ENCODE measurements at places on chromosomes 13 and 19. TPM values are rescaled to one million over a fixed set of nuclear protein-coding genes. Genes with fewer than 3 reads are reported as not detected.

- DNase-seq = no peak
These were observed 6.4 kb upstream of the ERICH6B start for GRCh38 chr13:45621950-45622349.

GRCh38 chr13:104595511-104595910, 1529.3 kb upstream of the SLC10A2 start:
- no peak for DNase-seq

- no peak for DNase-seq
These were observed 12.8 kb upstream of the MADCAM1 start for GRCh38 chr19:483332-484072.

GRCh38 chr19:44993926-44994537, 7.2 kb upstream of the RELB start:
- no peak for DNase-seq

DNA sequence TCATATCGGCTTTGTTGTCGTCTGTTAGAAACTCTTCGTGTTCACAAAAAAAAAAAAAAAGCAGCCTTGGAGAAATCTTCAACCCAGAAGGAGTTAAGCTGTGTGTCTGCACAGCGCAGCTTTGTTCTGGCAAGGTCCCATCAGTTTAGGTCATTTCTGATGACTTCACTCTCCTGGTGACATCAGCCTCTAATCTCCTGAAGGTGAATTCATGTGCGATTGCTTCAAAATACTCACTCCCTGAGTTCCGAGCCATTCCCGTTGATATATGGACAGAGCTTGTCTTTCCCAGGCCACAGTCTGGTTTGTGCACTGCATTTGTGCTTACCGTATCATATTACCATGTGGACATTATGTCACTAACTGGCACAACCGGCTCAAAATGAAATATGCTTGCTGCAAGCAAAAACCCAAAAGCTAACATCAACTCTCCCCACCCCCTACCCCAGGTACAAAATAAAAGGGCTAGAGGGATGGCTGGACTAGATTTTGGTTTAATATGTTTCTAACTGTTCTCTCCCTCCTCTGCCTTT, 342.4 kb downstream of the KCNRG start:
- no peak for DNase-seq

GRCh38 chr19:1161716-1162115, 12.4 kb downstream of the SBNO2 start:
- no peak for DNase-seq

DNA sequence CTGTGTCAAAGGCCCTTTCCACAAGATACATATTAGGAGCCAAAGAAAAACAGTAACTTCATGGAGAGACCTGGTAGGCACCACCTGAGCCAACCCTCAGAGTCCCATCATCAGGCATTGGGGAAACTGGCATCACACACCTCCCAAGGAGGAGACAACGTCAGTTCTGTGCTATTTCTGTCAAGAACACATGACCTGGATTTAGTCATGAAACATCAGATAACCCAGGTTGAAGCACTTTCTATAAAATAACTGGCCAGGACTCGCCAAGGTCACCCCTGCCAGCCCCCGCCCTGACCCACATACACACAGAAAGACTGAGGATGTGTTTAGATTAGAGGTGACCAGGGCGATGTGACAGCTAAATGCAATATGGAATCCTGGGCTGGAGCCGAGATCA, 35.6 kb downstream of the COL4A1 start:
- DNase-seq = no peak

DNA sequence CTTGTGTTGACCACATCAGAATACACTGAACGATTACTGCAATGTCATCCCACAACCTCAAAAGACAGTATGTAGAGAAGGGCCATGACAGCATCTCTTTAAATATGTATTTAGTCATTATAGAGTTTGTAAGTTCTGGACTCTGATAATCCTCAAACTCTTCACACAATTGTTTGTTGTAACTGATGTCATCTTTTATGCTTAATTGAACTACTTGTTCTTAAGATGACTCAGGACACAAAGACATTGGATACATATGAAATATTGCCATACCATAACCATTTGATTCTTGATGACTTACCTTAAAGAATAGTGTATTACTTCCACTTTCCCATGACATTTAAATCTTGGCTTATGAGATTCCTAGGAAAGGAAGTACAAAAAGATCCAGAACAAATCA, 347.6 kb downstream of the KLF5 start:
- DNase-seq = no peak

DNA sequence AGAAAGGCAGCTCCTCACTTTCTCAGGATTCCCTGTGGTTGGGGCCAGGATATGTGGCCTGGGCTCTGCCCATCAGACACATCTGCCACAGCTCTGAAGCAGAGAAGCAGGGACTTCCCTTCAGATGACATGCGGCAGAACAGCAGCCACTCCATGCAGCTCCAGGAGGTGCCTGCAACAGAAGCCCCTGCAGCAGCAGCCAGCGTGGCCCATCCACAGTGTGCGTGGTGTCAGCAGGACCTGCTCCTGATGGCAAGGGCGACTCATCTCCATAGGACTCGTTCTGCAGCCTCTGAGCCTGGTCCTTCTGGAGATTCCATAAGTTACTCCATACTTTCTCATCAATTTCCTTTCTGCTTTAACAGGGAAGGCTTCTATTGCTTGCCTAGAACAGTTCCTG, 105.0 kb downstream of the SUCLA2 start:
- DNase-seq = no peak

GRCh38 chr13:91154558-91155353, 192.7 kb upstream of the MIR17HG start:
- no peak for DNase-seq

- DNase-seq = no peak
These were observed 2.1 kb downstream of the CSNK1G2 start for GRCh38 chr19:1942934-1943555.

DNA sequence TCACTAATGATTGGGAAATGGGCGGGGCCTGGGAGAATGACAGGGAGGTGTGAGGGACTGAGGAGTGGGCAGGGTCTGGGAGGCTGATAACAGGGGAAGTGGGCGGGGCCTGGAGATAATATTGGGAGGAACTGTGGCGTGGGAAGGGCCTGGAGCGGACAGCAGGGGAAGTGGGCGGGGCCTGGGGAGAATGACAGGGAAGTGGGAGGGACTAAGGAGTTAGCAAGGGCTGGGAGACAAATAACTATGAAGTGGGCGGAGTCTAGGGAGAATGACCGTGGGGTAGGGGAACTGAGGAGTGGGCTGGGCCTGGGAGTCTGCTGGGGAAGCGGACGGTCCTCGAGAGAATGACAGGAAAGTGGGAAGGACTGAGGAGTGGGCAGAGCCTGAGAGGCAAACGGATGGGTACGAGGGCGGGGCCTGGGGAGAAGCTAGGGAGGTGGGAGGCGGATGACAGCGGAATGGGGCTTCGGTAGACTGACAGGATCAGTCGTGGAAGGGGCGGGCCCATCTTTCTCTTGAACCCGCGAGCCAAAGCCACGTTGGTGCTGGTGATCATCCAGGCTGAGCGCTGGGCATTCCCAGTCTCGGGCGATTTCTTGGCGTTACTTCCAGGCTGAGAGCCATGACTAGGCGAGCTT, 14.0 kb upstream of the TUBB4A start:
- peak; percentile 94 for DNase-seq

- no peak for DNase-seq
These were observed 66.8 kb upstream of the RFC3 start for GRCh38 chr13:33751151-33751550.

DNA sequence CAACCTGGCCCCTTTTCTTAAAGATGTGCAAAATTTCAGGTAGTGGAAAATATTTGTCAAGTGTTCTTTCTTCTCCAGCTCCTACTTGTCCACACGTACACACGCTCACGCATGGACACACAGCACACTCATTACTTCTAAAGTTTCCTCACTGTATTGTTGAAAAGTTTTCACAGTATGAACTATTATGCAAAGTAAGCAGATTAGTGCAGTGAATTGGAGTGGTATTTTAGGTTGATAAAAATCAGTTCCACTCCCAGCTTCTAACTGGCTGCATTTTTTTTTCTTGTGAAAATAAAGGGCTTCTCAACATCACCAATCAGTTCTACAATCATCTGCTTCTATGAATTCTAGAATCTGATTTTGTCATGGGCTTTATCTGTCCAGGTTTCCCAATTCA, 264.5 kb downstream of the DCT start:
- no peak for DNase-seq

DNA sequence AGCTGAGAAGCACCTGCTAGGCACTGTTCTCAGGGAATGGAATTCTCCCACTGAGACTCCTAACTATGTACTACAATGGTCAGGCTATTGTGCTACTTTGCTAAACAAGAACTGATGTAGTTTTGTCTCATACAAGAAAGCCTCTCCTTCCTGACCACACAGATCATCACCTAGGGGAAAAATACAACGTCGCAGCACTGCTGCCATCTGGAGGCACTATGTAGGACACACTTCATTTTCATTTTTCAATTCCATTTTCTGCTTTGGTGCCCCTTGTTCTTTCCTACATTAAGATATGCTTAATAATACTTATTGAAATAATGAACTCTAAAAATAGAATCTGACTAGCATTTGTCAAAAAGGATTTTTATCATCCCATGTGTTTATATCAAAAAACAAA, 21.1 kb downstream of the PROSER1 start:
- no peak for DNase-seq

GRCh38 chr13:69585656-69586055, 522.0 kb upstream of the ATXN8OS start:
- no peak for DNase-seq

DNA sequence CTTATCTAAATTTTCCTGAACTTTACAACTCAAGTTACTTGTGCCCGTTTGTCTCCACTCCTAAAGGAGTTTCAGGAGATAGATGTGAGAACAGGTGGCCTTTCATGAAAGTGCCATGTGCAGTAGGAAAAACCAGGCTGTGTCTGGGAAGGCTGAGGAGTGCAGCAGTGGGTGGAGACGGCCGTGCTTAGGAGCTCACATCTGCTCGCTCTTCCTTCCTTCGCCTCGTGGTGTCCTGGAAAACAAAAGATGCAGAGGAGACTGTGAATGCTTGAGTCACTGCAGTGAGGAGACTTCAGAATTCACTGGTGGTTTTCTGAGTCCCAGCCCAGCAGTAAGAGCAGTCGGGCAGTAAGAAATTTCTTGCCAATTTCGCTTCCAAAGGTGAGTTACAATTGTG, 138.4 kb upstream of the RNF113B start:
- no peak for DNase-seq

DNA sequence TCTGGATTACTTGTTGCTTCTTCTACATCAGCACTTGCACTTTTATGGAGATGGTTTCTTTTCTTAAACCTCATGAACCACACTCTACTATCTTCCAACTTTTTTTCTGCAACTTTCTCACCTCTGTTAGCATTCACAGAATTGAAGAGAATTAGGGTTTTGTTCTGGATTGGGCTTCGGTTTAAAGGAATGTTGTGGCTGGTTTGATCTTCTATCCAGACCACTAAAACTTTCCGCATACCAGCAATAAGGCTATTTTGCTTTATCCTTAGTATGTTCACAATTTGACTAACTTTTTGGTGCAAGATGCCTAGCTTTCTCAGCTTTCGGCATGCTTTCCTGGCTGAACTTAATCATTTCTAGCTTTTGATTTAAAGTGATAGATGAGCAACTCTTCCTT, 666.7 kb upstream of the MIR17HG start:
- DNase-seq = no peak

DNA sequence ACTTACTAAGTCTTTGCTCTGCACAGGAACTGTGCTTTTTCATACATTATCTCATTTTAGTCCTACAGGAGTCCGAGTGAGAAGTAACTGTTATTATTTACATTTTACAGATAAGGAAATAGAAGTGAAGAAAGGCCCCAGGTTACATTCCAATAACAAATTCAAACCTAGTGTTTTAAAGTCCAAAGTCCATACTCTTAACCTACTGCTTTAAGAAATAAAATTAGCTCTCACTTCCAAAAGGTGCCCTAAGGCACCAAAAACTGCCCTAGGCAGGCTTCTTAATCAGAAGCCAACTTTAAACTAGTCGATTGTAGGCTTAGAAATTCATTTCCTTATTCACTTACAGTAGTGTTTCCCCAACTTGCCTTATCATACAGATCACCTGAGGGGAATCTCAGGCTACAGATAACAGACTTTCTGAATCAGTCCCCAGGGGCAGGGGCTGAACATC, 555.9 kb downstream of the DIAPH3 start:
- DNase-seq = no peak

GRCh38 chr19:13036366-13036976, 41.2 kb downstream of the NFIX start:
- peak; percentile 90 for DNase-seq

DNA sequence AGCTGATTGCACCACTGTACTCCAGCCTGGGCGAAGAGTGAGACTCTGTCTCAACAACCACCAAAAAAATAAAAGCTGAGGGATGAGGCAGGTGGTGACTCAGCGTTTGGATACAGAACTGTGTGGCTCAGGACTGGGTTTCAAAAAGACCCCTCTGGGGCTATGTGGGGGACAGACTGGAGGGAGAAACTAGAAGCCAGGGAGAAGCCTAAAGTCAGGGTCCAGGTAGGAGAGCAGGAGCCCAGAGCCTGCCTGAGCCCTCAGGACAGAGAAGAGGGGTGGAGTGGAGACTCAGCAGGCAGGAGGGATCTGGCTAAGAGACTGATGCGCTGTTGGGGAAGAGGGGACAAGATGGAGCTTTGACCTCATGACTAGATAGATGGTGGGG, 1.8 kb upstream of the CD37 start:
- peak; percentile 26 for DNase-seq

DNA sequence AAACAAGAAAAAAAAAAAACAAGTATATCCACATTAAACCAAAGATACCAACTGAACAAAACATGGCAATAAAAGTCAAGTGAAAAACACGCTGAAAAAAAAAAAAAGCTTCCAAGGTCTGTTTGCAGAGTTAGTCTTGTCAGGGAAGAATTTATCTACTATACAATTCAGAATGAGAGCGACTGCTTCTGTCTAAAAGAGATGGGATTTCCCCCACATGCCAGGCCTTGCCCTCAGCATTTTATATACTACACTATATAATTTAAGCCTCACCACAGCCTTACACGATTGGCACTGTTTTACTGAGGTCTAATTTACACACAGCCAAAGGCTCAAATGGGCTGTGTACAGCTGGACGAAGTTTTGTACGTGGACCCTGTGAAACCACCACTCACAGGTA, 67.3 kb downstream of the FOXO1 start:
- DNase-seq = no peak

The SCN1B gene
- total RNA-seq = 21.4 TPM

The PTPRH gene
- total RNA-seq = 1.9 TPM

The IZUMO2 gene
- total RNA-seq = not detected

The PLK5 gene
- not detected for total RNA-seq

The ZNF285 gene
- total RNA-seq = 3.1 TPM

The ISYNA1 gene
- total RNA-seq = 86.5 TPM

The LGALS4 gene
- 0.51 TPM for total RNA-seq

The TUBA3C gene
- not detected for total RNA-seq

The S1PR4 gene
- total RNA-seq = 2.5 TPM

The PODNL1 gene
- 9.8 TPM for total RNA-seq

The ZNF835 gene
- total RNA-seq = 2.8 TPM

The SLITRK6 gene
- 1.5 TPM for total RNA-seq

The SLC10A2 gene
- total RNA-seq = not detected

The ZNF471 gene
- total RNA-seq = 11.0 TPM

The SIGLEC5 gene
- total RNA-seq = 2.0 TPM
